ENCODE measurements at places on chromosomes 1 and 21.
A peak's percentile ranks its signal among the peaks of the same experiment; 100 is the strongest.

DNA sequence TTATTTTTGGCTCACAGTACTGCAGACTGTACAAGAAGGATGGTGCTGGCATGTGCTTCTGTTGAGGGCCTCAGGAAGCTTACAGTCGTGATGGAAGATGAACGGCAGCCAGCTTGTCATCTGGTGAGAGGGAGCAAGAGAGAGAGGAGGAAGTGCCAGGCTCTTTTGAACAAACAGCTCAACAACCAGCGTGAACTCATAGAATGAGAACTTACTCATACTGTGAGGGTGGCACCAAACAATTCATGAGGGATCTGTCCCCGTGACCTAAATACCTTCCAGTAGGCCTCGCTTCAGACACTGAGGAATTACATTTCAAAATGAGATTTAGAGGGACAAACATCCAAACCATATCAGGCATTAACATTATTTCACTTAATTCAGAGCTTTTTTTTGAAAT, 84.7 kb downstream of the PKN2 start:
- DNase-seq, result no peak

GRCh38 chr1:192787914-192788585, 20.8 kb upstream of the RGS2 start:
- DNase-seq, result peak; percentile 14

DNA sequence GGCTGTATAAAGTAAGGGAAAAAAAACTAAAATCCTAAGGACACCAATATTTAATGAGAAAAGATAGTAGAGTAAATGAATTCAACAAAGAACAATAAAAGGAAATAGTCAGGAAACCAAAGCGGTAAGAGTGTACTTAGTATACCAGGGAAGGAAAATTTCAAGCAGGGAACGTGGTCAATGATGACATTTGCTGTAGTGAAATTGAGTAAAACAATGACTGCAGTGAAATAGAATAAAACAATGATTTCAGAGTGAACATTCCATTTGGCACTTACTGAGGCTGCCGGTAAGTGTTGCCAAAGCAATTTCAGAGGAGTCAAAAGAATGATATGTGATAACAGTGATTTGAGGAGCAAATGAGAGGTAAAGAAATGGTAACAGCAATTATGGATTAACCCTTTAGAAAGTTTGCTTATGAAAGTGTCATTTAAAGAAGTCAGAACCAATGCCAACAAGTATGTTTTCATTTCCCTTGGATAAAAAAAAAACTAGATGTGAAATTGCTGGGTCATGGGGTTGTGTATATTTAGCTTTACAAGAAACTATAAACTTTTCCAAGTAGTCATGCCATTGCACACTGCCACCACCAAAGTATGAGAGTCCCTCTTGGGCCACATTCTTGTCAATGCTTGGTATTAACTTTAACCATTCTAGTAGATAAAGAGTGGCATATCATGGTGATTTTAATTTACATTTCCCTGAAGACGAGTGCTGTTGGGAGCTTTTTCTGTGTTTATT, 50.5 kb downstream of the VCAM1 start:
- DNase-seq, result peak; percentile 72

DNA sequence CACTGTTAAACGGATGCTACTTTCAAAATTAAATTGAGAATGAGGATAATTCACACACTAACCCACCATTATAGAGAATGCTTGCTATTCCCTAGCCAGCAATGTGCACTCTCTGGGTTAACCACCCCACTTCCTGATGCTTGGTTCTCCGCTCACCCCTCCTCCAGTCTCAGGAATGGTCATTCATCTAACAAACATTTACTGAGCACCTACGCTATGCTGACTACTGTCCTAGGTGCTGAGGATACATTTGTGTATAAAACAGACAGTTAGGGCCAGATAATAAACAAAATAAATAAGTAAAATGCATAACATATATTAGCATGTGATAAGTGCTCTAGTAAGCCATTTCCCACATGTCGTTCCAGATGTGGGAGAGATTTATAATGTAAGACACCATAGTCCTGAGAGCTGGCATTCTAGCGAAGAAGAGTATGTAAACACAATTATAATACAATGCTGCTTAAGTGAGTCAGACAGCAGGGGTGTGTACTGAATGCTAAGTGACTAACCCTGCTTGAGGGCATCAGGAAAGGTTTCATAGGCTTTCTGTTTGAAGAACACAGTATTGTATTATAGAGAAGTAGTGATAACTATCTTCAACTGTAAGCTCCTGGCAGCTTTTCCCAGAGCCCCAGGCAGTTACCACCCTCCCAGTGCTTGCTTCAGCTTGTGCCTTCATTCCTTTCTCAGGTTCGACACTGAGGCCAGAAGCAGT, 126.7 kb upstream of the CACHD1 start:
- no peak for DNase-seq

DNA sequence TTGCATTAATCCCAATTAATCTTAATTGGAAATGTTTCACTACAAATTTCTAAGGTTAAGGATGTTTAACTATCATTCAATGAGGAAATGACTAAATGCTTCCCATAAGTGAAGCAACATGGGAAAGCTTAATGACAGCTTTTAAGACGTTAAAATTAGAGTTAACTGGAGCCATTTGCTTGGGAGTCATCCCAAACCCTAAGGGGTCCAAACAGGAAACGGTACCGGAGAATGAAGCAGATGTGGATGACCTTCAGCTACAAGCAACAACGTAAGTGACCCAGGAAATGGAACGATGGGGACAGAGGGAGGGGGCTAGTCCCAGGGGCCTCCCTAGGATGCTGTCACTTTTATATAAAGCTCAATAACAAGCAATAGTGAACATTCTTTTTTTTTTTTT, 62.2 kb downstream of the CAPZB start:
- no peak for DNase-seq

GRCh38 chr1:100921110-100921706, 25.3 kb downstream of the SLC30A7 start:
- DNase-seq, result peak; percentile 34

GRCh38 chr1:23246274-23246673, 29.0 kb upstream of the HTR1D start:
- no peak for DNase-seq

DNA sequence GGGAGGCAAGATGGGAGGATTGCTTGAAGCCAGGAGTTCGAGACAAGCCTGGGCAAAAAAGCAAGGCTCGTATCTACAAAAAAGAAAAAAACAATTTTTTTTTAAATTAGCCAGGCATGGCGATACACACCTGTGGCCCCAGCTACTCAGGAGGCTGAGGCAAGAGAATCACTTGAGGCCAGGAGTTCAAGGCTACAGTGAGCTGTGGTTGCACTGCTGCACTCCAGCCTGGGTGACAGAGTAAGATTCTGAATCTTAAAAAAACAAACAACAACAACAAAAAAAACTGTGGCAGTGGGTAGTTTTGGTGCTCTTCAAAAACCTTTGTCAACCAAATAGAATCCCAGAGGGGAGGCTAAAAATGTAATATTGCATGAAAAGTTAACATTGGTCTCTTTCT, 734 bp downstream of the PTPN22 start:
- DNase-seq, result no peak

GRCh38 chr1:42140191-42140590, 13.0 kb upstream of the GUCA2B start:
- DNase-seq, result no peak

All from MV-4-11 (cell line).